Activated naive CD4-positive, alpha-beta T cell (primary cell): ENCODE measurements at places on chromosomes 11 and 22.
A peak's percentile ranks its signal among the peaks of the same experiment; 100 is the strongest.

- DNase-seq, result peak; percentile 7
Measured at GRCh38 chr22:40728731-40729189, 49.5 kb downstream of the MCHR1 start.

GRCh38 chr11:95793116-95793515, 2.8 kb downstream of the CEP57 start:
- no peak for DNase-seq

DNA sequence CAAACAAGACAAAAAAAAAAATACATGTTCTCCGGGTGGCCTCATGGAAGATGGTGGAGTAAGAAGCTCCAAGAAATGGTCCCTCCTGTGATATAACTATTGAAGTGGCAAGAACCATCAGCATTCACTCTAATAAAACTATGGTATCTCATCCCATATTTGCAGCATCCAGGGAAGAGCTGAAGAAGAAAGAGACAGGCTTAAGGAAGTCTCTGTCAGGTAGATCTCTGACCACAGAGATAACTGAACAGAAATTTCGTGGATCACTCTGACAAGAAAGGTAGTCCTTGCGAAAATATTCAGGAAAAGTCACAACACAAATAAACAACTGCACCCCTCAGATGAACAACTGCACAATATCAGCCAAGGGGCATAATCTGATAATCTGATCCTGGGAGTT, 54.6 kb upstream of the IGLL5 start:
- DNase-seq, result no peak

DNA sequence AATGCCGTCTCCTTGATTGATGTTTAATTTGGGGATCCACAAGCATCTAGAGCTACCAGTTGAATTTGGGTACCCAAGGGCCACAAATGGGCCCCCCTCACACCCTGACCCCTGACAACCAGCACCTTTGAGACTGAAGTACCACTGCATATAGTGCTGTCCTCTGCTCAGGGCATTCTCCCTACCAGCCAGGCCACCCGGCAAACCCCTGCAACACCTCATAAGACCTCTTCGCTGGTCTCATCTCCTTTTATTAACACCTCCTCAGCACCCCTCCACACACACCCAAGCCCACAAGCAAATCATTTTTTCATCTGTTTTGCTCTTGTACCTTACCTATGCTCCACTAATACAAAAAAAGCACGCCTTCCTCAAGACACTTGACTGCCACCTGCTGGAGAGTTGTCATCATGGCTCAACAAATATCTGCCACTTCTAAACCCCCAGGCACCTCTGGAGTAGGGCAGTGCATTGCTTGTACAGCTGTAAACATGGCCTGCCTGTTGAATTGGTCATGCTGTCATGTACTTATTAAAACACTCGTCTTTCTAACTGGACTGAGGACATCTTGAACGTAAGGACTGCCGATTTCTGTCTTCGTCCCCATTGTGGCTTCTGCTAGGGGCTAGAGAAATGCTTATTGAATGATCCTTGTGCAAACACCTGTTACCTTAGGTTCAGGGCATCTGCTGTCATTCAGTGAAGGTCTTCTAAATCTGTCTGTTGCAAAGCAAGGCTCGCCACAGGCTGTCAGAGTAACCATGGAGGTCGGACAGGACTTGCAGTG, 66.5 kb downstream of the BMAL1 start:
- peak; percentile 11 for DNase-seq

GRCh38 chr11:30990625-30991296, 378.8 kb downstream of the DCDC1 start:
- no peak for DNase-seq

- peak; percentile 81 for DNase-seq
Measured at GRCh38 chr22:20298803-20299745, 20.8 kb downstream of the DGCR6L start.

GRCh38 chr11:65663639-65664200, 1.0 kb upstream of the RELA start:
- DNase-seq, result no peak

DNA sequence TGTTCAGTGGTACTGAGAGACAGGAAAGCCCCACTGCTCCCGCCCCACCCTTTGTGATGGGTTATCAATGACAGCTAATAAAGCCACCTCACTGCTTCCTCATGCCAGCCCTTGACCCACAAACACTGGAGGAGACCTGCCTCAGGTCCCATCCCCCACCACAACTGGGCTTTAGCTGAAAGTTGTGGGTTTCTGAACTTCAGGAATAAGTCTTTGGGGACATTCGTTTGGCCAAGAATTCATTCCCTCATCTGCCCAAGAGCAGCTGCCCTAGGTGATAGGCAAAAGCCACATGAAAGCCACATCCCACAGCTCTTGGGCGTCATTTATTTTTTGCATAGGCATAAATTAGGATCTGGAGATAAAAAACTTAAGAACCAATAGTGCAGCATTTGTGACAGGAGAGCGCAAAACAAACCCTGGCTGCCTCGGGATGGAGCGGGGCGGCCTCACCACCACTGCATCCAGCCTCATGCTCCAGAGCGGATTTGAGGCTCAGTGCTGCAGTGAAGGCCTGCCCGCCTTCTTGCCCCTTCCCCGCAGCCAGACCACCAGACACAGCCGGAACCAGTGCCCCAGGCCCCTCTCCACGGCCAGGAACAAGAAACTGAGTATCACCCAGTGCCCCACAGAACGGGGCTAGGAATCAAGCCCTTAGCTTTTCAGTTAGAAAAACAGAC, 21.2 kb downstream of the SUN2 start:
- no peak for DNase-seq

- DNase-seq, result no peak
Measured at GRCh38 chr22:46792841-46793261, 30.4 kb downstream of the TBC1D22A start.

- DNase-seq, result no peak
Measured at GRCh38 chr11:98183034-98183433, 837.7 kb upstream of the CNTN5 start.

DNA sequence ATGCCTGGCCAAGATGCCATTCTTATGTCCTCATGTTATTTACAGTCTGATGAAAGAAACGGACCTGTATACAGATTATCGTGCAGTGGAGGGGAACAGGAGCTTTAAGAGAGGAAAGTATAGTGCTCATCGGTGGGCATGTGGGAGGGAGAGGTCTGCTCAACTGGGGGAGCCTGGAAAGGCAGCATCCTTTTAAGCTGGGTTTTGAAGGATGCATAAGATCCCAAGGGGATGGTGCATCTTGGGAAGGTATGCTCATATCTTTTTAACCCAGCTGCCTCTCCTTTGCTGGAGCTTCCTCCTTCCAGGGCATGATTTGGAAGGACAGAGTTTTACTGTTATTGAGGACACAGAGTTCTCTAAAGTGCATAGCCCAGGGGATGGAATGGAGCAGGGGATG, 34.8 kb downstream of the MIAT start:
- no peak for DNase-seq

DNA sequence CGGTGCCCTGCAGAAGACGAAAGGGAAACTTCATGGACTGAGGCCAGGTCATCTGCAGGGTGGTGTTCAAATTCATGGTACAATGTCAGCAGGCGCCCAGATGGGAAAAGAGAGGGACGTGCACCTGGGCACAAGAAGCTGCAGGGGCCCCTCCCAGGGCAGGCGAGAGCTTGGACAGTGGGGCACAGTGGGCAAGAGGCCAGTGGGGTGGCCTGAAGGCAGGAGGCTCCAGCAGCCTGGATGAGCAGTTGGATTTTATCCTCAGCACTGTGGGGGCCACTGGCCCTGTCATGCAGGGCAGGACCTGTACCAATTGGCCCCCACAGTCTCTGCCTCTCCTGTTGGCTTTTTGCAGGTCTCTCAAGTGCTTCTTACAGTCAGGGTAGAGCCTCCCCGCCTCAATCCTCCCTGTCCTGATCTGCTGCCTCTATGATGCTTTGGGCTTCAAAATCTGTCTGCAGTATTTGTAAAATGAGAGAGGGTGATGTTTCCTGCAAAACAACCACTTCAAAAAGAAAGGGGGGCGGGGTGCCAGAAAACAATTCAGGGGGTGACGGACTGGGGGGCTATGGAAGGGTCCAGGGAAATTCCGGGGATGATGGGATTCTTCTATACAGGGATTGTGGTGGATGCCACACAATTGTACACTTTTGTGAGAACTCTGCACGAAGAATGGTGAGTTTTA, 1.7 kb upstream of the BID start:
- no peak for DNase-seq

- peak; percentile 31 for DNase-seq
Measured at GRCh38 chr11:120985718-120986569, 38.0 kb upstream of the TBCEL start.

DNA sequence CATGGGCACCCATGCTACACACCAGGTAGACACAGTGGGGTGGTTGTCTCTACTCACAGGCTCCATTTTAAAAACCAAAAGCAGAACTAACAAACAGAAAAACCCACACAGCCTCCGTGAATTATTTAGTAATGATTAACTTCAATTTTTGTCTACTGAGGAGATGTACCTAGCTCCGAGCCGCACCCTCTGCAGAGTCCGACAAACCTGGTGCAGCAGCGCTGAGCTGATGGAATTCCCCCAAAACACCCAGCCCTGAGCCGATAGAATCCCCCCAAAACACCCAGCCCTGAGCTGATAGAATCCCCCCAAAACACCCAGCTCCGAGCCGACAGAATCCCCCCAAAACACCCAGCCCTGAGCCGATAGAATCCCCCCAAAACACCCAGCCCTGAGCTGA, 927.0 kb downstream of the BRD1 start:
- no peak for DNase-seq

DNA sequence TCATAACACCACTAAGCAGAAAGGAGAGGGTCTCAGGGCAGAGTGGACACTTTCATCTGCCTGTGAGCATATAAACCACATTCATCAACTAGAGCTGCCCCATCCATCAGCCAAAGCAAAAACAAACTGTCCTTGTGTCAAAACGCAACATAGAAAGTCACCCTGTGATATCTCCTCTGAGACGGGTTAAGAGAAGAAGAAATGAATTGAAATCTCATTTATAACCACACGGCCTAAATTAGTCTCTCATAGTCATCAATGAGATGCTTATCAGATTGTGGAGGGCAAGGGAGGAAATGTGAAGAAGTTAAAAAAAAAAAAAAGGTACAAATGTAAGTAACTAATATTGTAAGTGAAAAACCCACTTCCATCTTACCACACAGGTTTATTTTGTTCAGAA, 75.7 kb downstream of the SIK3 start:
- no peak for DNase-seq

DNA sequence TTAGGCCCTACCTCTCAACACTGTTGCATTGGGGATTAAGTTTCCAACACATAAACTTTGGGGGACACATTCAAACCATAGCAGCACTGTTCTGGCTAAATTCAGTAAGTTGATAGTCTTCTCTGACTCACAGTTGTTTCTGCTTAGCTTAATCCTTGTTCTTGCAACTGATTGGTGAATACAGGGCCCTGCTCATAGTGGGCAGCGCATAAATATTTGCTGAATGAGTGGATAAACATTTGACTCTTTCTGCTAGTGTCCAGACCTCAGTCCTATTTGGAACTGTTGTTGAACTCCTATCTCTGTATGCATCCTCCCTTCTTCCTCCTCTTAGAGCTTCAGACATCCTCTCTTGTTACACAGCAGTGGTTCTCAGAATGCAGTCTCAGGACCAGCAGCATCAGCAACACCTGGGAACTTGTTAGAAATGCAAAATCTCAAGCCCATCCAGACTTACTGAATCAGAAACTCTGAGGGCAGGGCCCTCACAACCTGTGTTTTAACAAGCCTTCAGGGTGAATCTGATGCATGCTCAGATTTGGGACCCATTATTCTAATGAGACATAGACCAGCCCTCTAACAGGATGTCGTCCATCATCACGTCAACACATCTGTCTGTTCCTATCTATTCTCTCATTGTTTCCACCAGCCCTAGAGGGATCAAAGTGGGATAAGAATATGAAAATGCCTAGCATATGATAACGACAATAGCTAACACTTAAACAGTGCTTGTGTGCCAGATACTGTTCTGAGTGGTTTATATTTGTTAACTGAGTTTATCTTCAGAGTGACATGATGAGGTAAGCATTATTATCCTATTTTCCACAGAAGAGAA, 22.3 kb downstream of the SPON1 start:
- DNase-seq, result no peak

GRCh38 chr11:79367844-79368243, 73.0 kb downstream of the TENM4 start:
- no peak for DNase-seq

DNA sequence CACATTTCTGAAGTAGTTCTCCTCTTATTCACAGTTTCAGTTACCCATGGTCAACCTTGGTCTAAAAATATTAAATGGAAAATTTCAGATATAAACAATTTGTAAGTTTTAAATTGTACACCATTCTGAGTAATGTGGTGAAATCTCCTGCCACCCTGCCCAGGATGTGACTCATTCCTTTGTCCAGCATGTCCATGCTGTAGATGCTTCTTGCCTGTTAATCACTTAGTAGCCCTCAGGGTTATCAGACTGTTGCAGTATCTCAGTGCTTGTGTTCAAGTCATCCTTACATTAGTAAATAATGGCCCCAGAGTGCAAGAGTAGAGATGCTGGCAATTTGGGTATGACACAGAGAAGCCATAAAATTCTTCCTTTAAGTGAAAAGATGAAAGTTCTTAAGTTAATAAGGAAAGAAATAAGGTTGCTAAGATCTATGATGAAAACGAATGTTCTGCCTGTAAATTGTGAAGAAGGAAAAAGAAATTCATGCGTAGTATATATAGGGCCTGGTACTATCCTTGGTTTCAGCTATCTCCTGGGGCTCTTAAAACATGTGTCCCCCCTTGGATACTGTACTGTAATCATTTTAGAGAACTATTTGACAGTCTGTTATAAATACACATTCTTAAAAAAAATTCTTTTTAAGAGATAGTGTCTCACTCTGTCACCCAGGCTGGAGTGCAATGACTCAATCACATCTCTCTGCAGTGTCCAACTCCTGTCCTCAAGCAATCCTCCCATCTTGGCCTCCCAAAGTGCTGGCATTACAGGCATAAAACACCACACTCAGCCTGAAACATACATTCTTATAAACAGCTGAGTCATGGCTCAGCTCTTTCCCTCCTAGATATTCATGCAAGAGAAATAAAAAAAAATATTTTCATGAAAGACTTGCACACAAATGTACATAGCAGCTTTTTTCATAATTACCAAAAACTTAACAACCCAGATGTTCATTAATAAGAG, 31.3 kb downstream of the MTNR1B start:
- no peak for DNase-seq

GRCh38 chr11:1125803-1126202, 31.9 kb upstream of the MUC5AC start:
- no peak for DNase-seq

GRCh38 chr22:26835929-26836528, 178.6 kb downstream of the MIAT start:
- no peak for DNase-seq

- no peak for DNase-seq
Measured at GRCh38 chr11:20605602-20606091, 6.2 kb downstream of the SLC6A5 start.

- DNase-seq, result no peak
Measured at GRCh38 chr11:77418155-77418970, 55.5 kb downstream of the PAK1 start.
